ENCODE measurements at places on chromosomes 1 and 21. TPM values are rescaled to one million over a fixed set of nuclear protein-coding genes. Genes with fewer than 3 reads are reported as not detected.
A peak's percentile ranks its signal among the peaks of the same experiment; 100 is the strongest.

GRCh38 chr1:172083191-172083590, 241.9 kb downstream of the DNM3 start:
- DNase-seq: no peak

DNA sequence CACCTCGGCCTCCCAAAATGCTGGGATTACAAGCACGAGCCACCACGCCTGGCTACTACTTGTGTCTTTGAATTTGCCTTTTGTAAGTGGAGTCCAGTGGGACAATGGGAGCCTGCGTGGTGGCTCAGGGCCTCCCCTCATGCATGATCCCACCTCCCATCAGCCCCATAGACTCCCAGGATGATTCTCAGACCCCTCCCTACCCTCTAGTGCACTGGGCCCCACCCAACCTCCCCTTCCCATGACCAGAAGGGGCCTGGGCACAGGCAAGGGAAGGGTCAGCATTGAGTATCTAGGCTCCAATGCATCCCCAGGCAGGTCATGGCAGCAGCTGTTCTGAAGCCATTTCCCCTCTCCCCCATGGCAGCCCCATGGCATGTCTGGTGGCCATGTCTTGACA, 18.7 kb downstream of the NEK2 start:
- no peak for DNase-seq

DNA sequence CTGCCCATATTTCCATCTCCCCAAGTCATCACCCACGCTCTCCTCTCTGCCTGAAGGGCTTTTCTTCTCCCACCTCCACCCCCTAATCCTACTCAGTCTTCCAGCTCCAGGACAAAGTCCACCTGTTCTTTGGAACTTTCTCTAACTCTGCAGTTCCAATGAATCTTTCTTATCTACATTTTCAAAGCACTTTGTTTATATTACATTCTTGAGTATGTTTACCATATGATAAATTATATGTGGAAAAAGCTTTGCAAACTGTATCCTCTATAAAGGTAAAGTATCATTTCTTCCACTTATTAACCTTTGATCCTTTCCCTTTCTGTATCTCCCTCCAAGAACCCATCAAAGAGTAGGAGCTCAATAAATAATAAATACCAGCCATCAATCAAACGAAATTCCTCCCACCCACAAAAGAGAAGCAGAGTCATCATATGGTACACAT, 39.7 kb downstream of the TTC13 start:
- DNase-seq: no peak

The ERRFI1 gene
- total RNA-seq: 316 TPM

The PTPRC gene
- total RNA-seq: 5.4 TPM

DNA sequence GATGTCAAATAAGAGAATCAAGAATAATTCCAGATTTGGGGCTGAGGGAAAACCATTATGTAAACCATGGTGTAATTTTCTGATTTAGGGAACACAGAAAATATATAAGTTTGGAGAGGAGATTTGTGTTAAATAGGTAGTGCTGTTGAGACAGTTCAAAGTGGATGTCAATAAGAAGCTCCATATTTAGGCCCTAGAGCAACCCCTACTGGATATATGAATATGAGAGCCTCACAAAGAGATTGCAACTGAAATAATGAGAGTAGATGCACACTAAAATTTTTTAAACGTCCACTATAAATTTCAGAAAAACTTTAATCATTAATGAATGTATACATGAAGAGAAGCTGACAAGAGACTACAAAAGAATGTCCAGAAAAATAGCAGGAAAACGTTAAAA, 1447.8 kb upstream of the PRMT6 start:
- no peak for DNase-seq

DNA sequence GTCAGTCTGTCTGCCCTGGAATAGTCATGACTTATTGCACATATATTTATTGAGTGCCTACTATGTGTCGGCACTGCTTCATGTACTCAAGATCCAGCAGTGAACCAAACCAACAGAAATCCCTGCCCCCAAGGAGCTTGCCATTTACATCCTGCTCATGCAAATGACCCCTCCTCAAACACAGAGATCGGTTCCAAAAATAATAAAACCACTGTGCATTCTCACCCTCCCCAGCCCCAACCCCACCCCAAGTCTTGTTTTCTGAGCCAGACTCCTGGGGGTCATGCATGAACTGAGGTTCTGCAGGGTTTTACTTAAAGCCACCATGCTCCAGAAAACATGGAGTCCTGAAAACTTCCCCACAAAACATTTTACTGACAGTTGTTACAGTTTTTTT, 61.9 kb downstream of the KIAA0040 start:
- DNase-seq: no peak

- DNase-seq: no peak
Observed at GRCh38 chr1:14215151-14215550, 383.3 kb upstream of the KAZN start.

- DNase-seq: no peak
Observed at GRCh38 chr1:25562928-25563283, 19.5 kb downstream of the LDLRAP1 start.

- no peak for DNase-seq
Observed at GRCh38 chr1:178727014-178727895, 2.2 kb downstream of the RALGPS2 start.

DNA sequence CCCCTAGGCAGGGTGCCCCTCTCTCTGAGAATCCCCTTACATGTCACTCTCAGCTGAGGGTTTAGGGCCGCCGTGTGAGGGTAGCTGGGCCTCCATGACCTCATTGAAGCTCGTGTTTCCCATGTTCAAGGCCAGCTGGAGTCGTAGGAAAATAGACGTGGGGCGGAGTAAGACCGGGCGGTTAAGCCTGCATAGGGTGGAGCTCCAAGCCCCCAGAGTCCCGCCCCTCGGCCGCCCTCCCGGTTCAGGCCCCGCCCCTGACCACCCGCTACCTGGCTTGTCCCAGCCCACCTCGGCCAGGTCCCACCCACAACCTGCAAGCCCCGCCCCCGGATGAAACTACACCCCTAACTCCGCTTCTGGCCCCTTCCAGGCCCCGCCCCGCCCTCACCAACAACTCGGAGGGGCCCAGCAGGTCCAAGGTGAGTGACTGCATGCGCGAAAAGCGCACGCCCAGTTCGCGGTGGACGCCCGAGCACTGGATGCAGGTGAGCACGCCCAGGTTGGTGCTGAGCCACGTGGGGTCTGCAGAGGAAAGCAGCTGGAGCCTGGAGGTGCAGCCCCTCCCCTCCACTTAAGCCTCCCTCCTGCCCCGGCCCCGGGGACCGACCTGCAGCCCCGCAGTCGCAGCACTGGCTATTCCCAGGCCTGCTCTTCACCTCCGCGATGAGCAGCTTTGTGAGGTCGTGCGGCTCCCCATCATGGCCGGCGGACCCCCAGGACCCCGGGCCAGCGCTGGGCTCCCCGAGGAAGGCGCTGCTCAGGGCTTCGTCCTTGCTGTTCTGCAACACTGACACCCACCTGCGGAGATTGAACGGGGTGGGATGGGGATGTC, 12.2 kb upstream of the TCEA3 start:
- no peak for DNase-seq

GRCh38 chr1:182111496-182111895, 50.0 kb upstream of the ZNF648 start:
- no peak for DNase-seq

The C1orf198 gene
- 4.6 TPM for total RNA-seq

The B3GALT2 gene
- total RNA-seq: 0.13 TPM

- peak; percentile 68 for DNase-seq
Observed at GRCh38 chr21:39022863-39023693, 160.2 kb downstream of the PSMG1 start.

DNA sequence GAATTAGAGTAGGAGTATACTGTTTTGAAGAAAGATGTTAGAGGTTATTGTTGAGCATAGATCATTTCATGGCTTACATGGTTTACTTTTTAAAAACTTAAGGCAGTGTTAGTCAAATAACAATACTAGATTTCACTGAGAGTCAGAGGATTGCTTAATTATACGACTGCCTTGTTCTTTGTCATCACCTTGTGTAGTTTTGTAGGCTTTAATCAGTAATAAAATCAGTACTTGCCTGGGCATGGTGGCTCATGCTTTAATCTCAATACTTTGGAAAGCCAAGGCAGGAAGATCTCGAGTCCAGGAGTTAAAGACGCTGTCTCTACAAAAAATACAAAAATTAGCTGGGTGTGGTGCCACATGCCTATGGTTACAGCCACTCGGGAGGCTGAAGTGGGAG, 41.3 kb upstream of the GPR52 start:
- no peak for DNase-seq

The TNFSF4 gene
- total RNA-seq: 0.58 TPM
